ENCODE measurements at places on chromosomes 2 and 18.

GRCh38 chr2:144477957-144478311 is 42.0 kb downstream of the ZEB2 start:
- DNase-seq: no peak

DNA sequence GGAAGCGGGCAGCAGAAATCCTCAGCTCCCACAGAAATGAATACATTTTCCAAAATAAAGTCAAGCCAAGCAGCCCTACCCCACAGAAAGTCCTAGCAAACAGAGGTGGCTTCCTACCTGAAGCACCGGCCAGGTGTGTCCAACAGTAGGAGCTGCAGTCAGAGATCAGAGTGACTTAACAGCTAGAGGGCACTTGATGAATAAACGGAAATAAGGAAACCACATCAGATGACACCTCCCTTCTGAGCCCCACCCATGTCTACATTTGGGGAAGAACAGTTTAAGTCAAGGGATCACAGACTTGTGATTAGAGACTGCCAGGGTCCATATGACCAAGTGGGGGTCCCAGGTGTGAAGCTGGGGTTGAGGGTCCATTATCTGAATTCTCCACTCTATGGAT is at the start of gene CXCR1:
TSS of gene CXCR1 (minus strand) at position 172 of the 400 bp plus-strand sequence. CDS start 1,751 bp downstream, outside the sequence.
- DNase-seq: peak; percentile 37

DNA sequence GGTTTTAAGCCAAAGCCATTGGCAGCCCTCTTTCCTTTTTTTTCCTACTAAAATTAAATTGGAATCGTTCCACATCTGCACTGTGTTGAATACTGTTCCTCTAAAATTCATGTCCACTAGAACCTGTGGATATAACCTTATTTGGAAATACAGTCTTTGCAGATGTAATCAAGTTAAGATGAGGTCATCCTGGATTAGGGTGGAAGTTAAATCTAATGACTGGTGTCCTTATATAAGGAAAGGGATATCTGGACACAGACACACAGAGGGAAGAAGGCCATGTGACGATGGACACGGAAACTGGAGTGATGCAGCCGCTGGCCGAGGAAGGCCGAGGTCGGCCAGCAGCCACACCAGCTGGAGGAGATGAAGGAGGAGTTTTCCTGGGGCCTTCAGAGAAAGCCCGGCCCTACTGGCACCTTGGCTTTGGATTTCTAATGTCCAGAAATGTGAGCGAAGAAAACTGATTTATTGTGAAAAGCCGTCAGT is 49.4 kb downstream of the LONRF2 start:
- DNase-seq: no peak

DNA sequence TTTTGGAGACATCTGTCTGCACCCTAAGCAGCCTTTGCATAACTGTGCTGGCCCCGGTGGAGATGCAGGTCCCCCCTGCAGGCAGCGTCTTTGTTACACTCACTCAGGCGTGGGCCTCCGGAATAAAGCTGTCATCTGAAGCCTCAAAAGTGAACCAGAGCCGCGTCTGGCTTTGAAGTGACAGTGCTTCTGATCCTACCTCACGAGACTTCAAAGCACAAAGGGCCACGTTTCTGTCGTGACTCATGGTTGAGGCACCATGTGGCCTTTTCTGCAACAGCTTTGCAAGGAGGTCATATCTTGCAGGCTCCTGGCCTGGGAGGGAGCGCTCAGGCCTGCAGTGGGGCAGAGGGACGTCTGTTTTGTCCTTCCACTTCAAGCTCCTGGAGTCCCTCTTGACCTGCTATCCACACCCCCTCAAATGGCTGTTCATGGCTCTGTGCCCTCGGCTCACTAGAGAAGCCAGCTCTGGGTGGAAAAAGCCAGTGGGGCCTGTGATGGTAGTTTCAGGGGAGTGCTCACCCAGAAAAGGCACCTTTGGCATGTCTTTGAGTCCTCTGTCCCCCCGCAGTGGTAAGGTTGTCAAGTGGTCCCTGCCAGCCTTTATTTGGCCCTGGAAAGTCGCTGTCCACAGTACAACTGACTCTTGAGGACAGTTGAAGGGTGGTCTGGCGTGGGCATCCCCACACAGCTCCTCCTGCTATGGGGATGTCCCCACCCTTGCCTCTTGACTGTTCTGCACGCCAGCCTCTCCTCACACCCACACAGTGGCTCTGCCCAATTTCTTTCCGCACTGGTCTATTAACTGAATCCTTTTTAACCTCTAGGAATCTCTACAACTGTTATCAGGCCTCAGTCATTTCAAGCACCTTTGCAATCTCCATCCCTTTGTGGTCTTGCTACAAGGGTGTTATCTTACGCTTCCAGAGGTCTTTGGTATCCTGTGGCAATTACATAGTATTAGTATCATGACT is 19.3 kb downstream of the GPR55 start:
- peak; percentile 58 for DNase-seq

GRCh38 chr2:198483051-198483450 is 678.7 kb downstream of the PLCL1 start:
- no peak for DNase-seq

GRCh38 chr2:62817995-62818713 is 112.6 kb downstream of the EHBP1 start:
- DNase-seq: no peak

DNA sequence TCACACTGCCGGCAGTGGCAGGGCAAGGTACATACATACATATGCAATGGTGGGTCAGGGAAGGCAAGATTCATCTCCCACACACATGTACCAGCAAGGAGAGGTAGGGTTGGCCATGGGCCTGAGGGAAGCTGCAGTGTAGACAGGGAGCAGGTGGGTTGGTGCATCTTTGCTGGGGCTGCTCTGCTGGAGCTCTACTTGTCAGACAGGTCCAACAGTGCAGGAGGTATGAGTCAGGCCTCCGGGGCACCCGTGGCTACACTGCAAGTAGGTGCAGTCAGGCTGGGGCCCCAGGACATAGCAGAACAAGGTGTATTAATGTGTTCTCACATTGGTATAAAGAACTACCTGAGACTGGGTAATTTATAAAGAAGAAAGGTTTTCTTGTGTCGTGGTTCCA is 281.1 kb upstream of the COL3A1 start:
- DNase-seq: no peak

All from CD4-positive, alpha-beta T cell treated with Interferon gamma for 1 hour (primary cell).